ENCODE measurements at places on chromosomes 2 and 18.

- peak; percentile 13 for DNase-seq
Measured at GRCh38 chr2:216006164-216006663, 7.1 kb downstream of the MREG start.

- DNase-seq = no peak
Measured at GRCh38 chr2:172962824-172963223, 112.8 kb upstream of the MAP3K20 start.

GRCh38 chr2:27494944-27495554 is at the start of gene FNDC4:
TSS of gene FNDC4 (minus strand) at chr2:27495200. CDS start at chr2:27494679, 521 bp downstream.
- no peak for DNase-seq

- DNase-seq = no peak
Measured at GRCh38 chr18:25743646-25744151, 346.7 kb downstream of the SS18 start.

GRCh38 chr2:170121689-170122088 is 56.3 kb upstream of the MYO3B start:
- DNase-seq = no peak

DNA sequence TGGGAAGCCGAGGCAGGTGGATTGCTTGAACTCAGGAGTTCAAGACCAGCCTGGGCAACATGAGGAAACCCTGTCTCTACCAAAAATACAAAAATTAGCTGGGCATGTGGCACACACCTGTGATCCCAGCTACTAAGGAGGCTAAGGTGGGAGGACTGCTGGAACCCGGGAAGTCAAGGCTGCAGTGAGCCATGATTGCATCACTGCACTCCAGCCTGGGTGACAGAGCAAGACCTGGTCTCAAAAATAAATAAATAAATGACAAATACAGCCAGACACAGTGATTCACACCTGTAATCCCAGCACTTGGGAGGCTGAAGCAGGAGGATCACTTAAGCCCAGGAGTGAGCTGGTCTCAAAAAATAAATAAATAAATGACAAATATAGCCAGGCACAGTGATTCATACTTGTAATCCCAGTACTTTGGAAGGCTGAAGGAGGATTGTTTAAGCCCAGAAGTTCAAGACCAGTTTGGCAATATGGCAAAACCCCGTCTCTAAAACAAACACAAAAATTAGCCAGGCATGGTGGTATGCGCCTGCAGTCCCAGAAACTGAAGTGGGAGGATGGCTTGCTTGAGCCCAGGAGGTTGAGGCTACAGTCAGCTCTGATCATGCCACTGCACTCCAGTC is 6.2 kb downstream of the KANSL3 start:
- no peak for DNase-seq

DNA sequence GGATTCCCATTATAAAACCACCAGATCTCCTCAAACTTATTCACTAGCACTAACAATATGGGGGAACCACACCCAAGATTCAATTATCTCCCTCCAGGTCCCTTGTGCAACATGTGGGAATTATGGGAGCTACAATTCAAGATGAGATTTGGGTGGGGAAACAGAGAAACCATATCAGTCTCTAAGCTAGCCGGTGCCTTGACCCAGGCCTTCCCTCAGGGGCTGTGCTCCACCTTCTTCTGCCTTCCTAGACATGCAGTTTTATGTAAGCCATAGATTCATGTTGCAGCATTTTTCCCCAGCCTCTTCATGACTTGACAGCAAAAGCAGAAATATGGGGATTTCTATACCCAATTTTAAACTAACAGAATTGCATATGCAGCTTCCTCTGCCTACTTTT is 559.2 kb downstream of the TNS1 start:
- DNase-seq = no peak

- DNase-seq = no peak
Measured at GRCh38 chr2:127024769-127025358, 82.1 kb downstream of the BIN1 start.

DNA sequence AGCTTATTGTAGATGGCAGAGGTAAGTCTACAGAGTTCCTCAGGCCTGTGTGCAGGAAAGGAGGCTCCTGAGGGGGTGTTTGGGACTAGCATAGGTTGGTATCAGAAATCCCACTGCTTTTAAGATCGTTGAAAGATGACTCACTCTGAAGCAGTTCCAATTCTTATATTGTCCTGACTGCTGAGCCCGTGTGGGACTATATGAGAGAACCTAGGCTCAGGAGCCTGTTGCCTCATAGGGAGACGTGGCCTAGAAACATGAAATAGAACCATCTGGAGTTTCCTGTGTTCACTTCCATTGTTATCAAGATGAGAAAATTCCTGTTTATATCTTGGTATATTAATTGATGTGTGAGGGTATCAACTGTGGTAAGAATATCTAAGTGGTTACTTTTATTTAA is 5.7 kb downstream of the CCT7 start:
- no peak for DNase-seq

- DNase-seq = no peak
Measured at GRCh38 chr18:33957707-33958106, 267.0 kb downstream of the NOL4 start.

- DNase-seq = no peak
Measured at GRCh38 chr2:151299920-151300539, 10.6 kb upstream of the NMI start.

DNA sequence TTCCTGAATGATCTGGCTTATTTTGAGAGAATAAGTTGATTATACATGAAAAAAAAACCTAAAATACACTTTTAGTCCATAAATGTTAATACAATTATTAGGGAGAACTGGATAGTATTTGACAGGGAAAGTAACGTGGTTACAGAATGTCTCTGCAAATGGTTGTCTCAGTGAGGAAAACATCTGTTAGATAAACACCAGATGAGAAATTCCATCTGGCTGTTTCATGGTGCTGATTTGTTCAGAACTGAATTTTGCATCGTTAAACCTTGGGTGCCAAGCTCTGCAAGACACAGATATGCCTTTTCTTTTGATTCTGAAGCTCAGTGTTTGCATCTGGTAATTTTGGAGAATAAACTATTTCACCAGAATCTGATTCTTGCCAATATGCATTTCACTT is 90.4 kb downstream of the SCN3A start:
- DNase-seq = no peak

GRCh38 chr2:10688921-10689807 is 611 bp downstream of the NOL10 start:
- no peak for DNase-seq

DNA sequence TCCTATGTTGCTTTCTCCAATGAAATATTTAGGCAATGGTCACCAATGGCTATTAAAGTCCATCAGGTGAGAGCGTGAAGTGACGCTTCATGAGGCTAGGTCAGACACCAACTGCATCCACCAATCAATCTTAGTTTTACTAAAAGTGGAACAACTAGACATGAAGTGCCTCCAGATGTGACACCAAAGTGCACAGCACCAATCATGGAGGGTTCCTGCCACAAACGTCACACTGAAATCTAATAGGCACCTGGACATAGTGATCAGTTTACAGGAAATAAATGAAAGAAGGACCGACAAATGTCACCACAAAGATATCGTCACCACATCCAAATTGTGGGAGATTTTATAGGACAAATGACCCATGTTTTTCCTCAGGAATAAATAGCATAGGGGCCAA is 70.5 kb downstream of the PSMG2 start:
- no peak for DNase-seq

- DNase-seq = no peak
Measured at GRCh38 chr2:28710545-28710944, 41.1 kb upstream of the PPP1CB start.

DNA sequence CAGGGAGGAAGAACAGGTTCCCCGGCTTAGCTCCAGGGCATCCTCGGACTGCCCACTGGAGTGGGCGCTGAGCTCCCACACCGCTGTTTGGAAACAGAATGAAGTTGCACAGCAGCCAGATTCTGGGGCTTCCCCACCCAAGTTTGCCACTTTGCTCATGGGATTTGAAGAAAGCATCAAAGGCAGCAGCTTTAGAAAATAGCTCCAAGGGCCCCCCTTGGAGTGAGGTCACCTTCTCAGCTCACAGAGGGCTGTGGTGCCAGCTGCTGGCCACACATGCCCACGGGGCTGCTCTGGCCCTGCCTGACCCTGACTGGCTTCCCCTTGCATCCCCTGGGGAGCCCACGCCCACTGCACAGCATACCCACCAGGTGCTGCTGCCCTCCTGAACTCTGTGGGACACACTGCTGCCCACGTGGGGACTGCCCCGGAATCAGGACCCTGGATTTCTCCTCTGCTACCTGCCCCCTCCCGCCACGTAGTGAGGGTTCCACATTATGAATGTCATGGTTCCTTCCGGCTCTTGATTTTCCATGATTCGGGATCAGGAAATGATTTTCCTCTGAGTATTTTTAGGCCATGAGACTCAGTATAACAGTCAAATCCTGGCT is 70.3 kb downstream of the TGOLN2 start:
- DNase-seq = no peak

GRCh38 chr2:219603771-219604170 is 6.1 kb downstream of the STK11IP start:
- no peak for DNase-seq

- no peak for DNase-seq
Measured at GRCh38 chr18:34121200-34121721, 103.5 kb downstream of the NOL4 start.

Measured in activated CD4-positive, alpha-beta T cell treated with anti-CD3 and anti-CD28 coated beads, Interleukin-2, amount 50 U/mL, for 24 hours (primary cell).